ENCODE measurements at places on chromosomes 12 and 14.

DNA sequence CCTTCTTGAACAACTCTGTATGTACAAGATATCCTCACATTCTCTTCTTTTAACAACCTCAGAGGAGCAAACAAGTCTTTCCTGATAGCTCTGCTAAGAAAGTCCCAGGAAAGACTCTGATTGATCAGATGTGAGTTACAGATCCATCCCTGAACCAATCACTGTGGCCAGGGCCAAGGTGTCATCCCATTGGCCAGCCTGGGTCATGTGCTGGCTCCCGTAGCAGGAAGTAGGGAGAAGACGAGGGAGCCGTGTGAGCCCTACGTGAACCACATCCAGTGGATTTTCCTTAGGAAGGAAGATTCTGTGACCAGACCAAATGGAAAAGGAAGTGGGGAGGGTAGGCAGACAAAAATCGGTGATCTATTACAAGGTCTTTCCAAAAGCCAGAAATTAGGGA, 5.6 kb downstream of the P2RX7 start:
- no peak overlapping the region for H3K27ac ChIP-seq
- no peak overlapping the region for H3K4me3 ChIP-seq
- H3K27me3 ChIP-seq = no peaks in the 10 kb centered on the region
- DNase-seq = no peak
- H3K4me1 ChIP-seq = no peaks in the 10 kb centered on the region

DNA sequence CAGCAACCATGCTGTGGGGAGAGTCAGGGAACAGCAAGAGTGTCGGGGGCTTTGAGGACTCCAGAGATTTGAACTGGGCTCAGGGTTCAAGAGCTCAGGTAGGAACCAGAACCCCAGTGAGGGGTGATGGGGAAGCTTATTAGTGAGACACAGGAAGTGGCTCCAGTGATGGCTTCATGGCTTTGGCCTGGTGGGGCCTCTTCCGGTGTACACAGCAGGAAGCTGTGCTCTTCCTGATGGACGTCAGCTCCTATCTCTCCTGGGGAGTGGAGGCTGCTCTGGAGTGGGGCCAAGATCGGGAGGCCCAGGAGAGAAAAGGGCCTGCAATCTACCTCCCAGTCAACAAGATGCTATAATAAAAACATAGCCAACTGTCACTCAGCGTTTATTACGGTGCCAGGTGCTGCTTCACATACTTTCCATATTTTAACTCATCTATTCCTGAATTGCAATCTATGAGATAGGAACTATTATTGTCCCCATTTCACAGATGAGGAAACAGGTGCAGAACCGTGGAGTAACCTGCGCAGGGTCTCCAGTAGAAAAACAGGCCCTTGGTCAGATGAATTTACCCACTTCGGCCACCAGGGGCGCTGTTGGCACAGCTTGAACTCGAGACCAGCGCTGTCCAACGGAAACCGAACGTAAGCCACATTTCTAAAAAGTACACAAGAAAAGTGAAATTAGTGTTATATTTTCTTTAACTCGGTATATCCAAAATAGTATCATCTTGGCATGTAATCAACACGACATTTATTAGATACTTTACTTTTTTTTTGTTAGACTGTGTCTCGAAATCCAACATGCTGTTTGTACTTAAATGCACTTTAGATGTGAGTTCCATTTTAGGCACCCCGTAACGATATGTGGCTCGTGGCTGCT, 63.6 kb upstream of the DLK1 start:
- H3K36me3 ChIP-seq = no peaks in the 10 kb centered on the region
- H3K4me1 ChIP-seq = peaks cover 50% of the 10 kb centered on the region
- no peaks in the 10 kb centered on the region for H3K27me3 ChIP-seq
- H3K27ac ChIP-seq = peak overlapping the region; percentile 70

DNA sequence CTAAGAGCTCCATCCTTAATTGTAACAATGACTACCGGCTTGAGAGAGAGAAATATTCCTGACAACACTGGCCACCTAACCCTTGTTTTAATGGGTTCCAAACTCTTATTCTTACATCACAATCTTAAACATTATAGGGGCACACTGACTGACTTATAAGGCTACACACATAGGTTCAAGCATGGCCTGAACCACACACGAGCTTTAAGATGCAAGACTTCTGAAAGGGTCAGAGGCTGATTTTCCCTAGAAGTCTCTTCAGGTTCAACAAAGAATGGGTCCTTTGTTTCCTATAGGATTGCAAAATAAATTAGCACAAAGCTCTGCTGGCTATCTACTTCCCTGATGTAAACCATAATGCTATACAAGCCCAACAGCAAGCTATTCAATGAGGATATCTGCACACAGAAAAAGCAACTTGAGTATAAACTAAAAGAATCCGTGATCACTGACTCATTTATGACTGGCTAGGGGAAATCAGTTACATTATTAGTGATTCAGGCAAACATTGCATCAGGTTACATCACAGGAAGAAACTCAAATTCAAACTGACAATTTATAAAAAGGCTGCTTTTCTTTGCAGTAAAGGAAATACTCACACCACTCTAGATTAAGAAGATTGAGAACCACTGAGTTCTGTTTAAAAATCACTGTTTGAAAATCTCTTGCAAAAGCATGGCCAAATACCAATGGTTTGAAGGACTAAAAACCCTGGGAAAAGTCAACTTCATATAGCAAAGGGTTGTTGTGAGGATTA, 8.5 kb downstream of the BTG1 start:
- peaks cover 4% of the 10 kb centered on the region for H3K36me3 ChIP-seq
- peak overlapping the region; percentile 26 for H3K4me3 ChIP-seq
- peak overlapping the region; percentile 97 for H3K27ac ChIP-seq
- peaks cover 91% of the 10 kb centered on the region for H3K4me1 ChIP-seq

DNA sequence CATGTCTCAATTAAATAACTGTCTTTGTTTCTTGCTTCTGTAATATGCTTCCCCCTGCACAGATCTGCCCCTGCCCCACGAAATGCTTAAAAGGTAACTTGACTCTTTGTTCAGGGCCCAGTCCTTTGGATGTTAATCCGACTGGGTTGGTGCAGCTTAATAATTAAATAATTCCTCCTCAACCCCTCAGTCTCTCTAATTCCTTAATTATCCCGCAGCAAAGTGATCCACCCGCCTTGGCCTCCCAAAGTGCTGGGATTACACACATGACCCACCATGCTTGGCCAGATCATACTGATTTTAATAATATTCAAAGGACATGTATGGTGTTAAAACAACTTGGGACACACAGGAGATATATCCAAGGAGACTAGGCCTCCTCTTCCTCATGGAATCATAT, 18.2 kb upstream of the ANAPC7 start:
- H3K4me1 ChIP-seq = no peaks in the 10 kb centered on the region
- DNase-seq = no peak
- no peak overlapping the region for H3K4me3 ChIP-seq
- H3K27me3 ChIP-seq = no peaks in the 10 kb centered on the region
- H3K36me3 ChIP-seq = no peaks in the 10 kb centered on the region
- no peak overlapping the region for H3K27ac ChIP-seq

DNA sequence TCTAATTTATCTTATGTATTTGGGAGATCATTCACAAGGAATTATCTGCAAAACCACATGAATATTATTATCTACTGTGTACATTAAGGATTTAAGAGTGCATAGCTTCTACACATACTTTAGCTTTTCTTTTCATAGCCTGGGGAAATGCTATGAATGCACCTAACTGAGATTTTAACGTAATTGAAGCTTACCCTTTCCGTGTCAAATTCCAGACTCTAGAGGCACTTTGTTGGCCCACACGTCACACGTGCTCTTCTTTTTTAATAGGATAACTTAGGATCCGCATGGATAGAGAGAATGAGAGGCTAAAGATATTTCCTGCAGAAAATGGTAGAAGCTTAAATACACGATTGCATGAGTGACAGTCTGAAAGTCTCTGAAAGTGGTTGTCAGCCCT, 481.1 kb downstream of the PCNX1 start:
- no peaks in the 10 kb centered on the region for H3K36me3 ChIP-seq
- no peak overlapping the region for H3K27ac ChIP-seq
- H3K4me3 ChIP-seq = no peak overlapping the region
- no peaks in the 10 kb centered on the region for H3K27me3 ChIP-seq
- DNase-seq = no peak

DNA sequence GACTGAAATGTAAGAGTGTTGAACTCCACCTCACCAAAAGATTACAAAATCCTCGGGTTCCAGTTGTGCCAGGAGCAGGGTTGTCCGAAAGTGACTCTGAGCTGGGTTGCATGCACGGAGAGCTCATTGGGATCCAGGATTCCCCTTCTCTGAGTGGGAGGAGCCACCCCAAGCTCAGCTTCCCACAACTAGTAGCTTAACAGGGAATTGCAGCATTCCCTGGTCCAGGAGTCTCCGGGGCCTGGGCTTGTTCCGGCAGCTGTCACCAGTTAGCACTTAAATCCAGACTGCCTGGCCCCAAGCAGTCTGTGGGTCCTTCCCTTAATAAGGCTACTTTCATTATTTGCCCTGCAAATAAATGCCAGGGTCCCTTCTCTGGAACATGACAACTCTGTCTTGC, 50.1 kb downstream of the CD9 start:
- no peak overlapping the region for H3K4me3 ChIP-seq
- DNase-seq = no peak
- no peak overlapping the region for H3K27ac ChIP-seq
- H3K27me3 ChIP-seq = no peaks in the 10 kb centered on the region
- H3K4me1 ChIP-seq = no peaks in the 10 kb centered on the region
- H3K36me3 ChIP-seq = no peaks in the 10 kb centered on the region

DNA sequence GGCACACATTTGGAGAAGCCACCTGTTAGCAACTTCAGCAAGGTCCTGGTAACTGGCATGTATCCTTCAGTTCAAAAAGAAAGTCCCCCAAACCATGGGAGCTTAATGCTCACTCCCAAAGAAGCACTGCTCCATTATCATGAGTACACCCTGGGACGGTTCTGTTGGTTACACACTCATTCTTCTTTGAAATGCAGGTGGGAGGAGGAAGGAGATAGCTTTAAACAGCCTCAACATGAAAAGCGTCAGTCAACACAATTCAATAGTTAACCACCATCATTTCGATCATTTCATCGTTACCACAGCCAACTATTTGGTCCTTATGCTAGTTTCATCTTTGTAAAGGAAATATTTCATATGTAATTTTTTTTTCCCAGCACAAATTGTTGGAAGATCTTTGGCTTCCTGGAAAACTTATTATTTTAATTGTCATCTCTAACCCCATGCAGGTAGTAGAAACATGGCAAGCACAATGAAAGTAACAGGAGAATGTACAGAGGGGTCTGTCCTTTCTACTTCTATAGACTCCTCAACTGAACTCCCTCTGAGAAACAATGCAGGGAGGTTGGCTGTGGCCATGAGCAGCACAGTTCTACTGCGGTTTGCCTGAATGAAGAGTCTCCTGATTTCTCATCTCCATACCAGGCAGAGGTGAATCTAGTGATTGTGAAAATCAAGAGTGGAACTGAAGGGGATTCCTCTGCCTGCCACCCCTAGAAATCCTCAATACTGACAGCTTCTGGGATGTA, 196.4 kb upstream of the FOXN3 start:
- H3K27ac ChIP-seq = no peak overlapping the region
- H3K27me3 ChIP-seq = peaks cover 10% of the 10 kb centered on the region
- no peaks in the 10 kb centered on the region for H3K36me3 ChIP-seq
- DNase-seq = no peak

- 0 out of 2 replicates have a peak overlapping the region, but pooled peaks have one; percentile 14 for H3K4me3 ChIP-seq
- no peaks in the 10 kb centered on the region for H3K36me3 ChIP-seq
- H3K27me3 ChIP-seq = no peaks in the 10 kb centered on the region
- H3K27ac ChIP-seq = peak overlapping the region; percentile 57
Observed at GRCh38 chr14:91367173-91368171, 50.1 kb downstream of the CCDC88C start.

GRCh38 chr14:105363847-105364708, 34.3 kb upstream of the TEX22 start:
- H3K36me3 ChIP-seq = no peaks in the 10 kb centered on the region
- no peaks in the 10 kb centered on the region for H3K27me3 ChIP-seq
- no peak overlapping the region for H3K4me3 ChIP-seq

DNA sequence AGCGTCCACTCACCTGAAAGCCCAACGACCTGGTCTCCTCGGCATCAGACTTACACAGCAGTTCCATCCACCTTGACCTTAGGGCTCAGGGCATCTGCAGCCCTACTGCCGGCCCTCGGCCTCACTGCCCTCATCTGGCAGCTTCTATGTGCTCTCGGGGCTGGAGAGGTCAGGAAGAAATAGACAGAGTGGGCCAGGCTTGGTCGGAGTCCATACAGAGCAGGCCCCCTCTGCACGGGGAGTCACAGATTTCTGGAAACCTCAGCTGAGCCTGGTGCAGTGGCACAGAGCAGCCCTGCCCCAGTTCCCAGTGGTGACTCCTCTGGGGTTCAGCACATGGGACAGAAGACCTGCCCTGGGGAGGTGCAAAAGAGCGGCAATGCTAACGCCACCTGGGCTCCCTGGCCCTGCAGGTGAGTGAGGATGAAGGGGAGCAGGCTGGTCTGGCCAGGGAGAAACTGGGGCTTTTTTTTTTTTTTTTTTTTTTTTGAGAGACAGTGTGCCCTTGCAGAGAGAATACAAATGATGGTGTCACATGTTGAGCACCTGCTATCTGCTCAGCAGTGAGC, 190.1 kb upstream of the PRMT8 start:
- H3K27ac ChIP-seq = no peak overlapping the region
- H3K27me3 ChIP-seq = no peaks in the 10 kb centered on the region
- no peaks in the 10 kb centered on the region for H3K36me3 ChIP-seq
- no peak overlapping the region for H3K4me3 ChIP-seq
- peaks cover 4% of the 10 kb centered on the region for H3K4me1 ChIP-seq

- DNase-seq = no peak
- H3K36me3 ChIP-seq = no peaks in the 10 kb centered on the region
- H3K27me3 ChIP-seq = no peaks in the 10 kb centered on the region
- H3K4me1 ChIP-seq = no peaks in the 10 kb centered on the region
Observed at GRCh38 chr12:43072431-43072830, 479.6 kb downstream of the ADAMTS20 start.

- peak overlapping the region; percentile 55 for H3K4me3 ChIP-seq
- DNase-seq = no peak
- peaks cover 2% of the 10 kb centered on the region for H3K4me1 ChIP-seq
- H3K27me3 ChIP-seq = no peaks in the 10 kb centered on the region
- H3K27ac ChIP-seq = peak overlapping the region; percentile 35
Observed at GRCh38 chr12:105083551-105084105, 630 bp downstream of the ALDH1L2 start.

- H3K27ac ChIP-seq = no peak overlapping the region
- H3K4me1 ChIP-seq = no peaks in the 10 kb centered on the region
- DNase-seq = no peak
- no peak overlapping the region for H3K4me3 ChIP-seq
- peaks cover 7% of the 10 kb centered on the region for H3K36me3 ChIP-seq
- no peaks in the 10 kb centered on the region for H3K27me3 ChIP-seq
Observed at GRCh38 chr12:10211101-10211939, 1.4 kb upstream of the GABARAPL1 start.

- peak overlapping the region; percentile 53 for H3K4me3 ChIP-seq
- peaks cover 11% of the 10 kb centered on the region for H3K4me1 ChIP-seq
- no peaks in the 10 kb centered on the region for H3K27me3 ChIP-seq
Observed at GRCh38 chr14:74954232-74954946, 1.0 kb downstream of the PGF start.

GRCh38 chr12:57718641-57719528, 19.7 kb downstream of the AGAP2 start:
- DNase-seq = no peak
- H3K4me3 ChIP-seq = no peak overlapping the region
- no peak overlapping the region for H3K27ac ChIP-seq
- no peaks in the 10 kb centered on the region for H3K27me3 ChIP-seq
- H3K36me3 ChIP-seq = no peaks in the 10 kb centered on the region

Data from Panc1 (cell line).